ENCODE measurements at places on chromosomes 3 and 15. TPM values are rescaled to one million over a fixed set of nuclear protein-coding genes. Genes with fewer than 3 reads are reported as not detected.
A peak's percentile ranks its signal among the peaks of the same experiment; 100 is the strongest.

PPIB gene
- total RNA-seq, result 746 TPM

GRCh38 chr15:80766275-80766674, 12.9 kb upstream of the CEMIP start:
- H3K27me3 ChIP-seq, result no peaks in the 10 kb centered on the region
- H3K4me3 ChIP-seq, result no peak overlapping the region
- DNase-seq, result no peak
- H3K36me3 ChIP-seq, result no peaks in the 10 kb centered on the region
- H3K4me1 ChIP-seq, result no peaks in the 10 kb centered on the region
- H3K27ac ChIP-seq, result no peak overlapping the region

DNA sequence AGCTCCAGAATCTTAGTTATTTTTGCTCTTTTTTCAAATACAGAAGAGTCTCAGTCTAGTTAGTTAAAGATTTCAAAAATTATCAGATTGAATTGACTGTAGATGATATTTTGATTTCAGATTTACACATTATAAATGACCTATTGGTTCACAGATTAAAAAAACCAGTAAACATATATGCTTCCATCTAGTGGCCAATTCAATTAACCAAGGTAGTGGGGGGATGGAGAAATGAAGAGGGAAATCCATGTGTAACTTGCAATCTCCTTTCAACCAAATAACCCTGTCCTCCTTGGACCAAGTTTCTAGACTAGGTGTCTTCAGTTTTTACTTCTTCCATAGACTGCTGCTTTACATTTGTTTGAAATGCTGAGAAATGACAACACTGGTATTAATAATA, 789.8 kb downstream of the ROBO1 start:
- H3K27me3 ChIP-seq, result no peaks in the 10 kb centered on the region
- no peak for DNase-seq
- H3K4me1 ChIP-seq, result peaks cover 40% of the 10 kb centered on the region
- H3K27ac ChIP-seq, result no peak overlapping the region

DNA sequence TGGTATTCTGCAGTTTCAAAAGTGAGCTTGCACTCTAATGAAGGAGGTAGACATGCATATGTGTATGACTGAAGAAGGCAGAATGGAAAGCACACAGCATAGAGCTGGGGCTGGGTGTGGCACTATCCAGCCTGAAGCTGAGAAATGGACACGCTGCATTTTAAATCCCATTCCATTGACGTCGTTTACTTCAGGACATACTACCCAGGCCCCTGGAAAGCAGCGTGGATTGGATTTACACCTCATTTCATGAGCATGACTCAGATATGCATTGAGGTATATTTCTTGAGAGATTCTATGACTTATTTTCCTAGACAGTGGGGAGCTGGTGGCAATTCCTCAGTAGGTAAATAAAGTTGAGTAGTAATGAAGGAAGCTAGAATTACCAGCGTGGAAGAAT, 101.4 kb downstream of the ABI3BP start:
- no peak for DNase-seq
- peaks cover 13% of the 10 kb centered on the region for H3K36me3 ChIP-seq
- peaks cover 2% of the 10 kb centered on the region for H3K4me1 ChIP-seq
- no peak overlapping the region for H3K4me3 ChIP-seq

GRCh38 chr3:171321559-171322360, 138.4 kb downstream of the TNIK start:
- no peak overlapping the region for H3K4me3 ChIP-seq
- DNase-seq, result no peak
- no peaks in the 10 kb centered on the region for H3K27me3 ChIP-seq
- peak overlapping the region; percentile 33 for H3K27ac ChIP-seq

- H3K27ac ChIP-seq, result no peak overlapping the region
- no peaks in the 10 kb centered on the region for H3K27me3 ChIP-seq
- H3K36me3 ChIP-seq, result no peaks in the 10 kb centered on the region
- H3K4me1 ChIP-seq, result peaks cover 14% of the 10 kb centered on the region
- DNase-seq, result no peak
- no peak overlapping the region for H3K4me3 ChIP-seq
Measured at GRCh38 chr3:25094932-25095685, 333.0 kb upstream of the RARB start.

DNA sequence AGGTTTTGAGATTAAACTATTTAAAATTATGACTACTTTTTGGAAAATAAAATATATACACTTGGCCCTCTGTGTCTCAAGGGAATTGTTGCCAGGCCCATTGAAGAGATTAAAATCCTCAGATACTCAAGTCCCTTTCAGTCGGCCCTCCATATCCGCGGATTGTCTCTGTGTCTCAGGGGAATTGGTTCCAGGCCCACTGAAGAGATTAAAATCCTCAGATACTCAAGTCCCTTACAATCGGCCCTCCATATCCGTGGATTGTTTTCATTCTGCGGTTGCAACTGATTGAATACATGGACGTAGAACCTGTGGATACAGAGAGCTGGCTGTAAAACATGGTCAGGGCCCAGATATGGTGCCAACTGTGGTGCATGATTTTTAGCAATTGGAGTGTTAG, 15.7 kb upstream of the LRCH3 start:
- DNase-seq, result no peak
- H3K36me3 ChIP-seq, result peaks cover 59% of the 10 kb centered on the region
- no peak overlapping the region for H3K27ac ChIP-seq
- H3K4me1 ChIP-seq, result no peaks in the 10 kb centered on the region
- H3K27me3 ChIP-seq, result no peaks in the 10 kb centered on the region

DNA sequence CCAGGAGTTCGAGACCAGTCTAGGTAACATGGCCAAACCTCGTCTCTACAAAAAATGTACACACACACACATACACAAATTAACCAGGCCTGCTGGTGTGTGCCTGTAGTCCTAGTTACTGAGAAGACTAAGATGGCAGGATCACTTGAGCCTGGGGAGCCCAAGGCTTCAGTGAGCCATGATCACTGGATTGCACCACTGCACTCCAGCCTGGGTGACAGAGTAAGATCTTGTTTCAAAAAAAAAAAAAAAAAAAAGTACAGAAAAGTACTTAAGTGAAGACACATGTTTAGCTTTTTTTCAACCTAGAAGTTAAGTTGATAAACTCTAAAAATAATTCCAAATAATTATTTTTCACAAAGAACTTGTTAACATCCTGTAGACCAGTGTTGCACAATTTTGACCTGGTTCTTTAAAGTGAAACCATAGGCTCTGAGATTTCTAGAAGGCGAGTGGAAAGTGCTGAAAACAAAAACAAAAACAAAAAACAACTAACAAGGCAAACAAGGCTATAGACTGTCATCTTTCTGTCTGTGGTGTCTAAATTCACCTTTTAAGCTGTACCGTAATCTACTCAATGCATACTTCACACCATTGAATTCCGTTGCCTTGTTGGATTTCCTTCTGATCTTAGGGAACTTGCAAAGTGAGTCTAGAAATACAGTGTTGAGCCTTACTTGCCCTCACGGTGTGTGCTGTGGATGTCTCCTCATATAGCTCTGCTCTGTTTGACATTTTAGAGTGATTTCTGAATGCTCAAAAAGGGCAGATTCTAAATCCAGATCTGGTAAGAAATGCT, 63.5 kb downstream of the CHST2 start:
- no peak overlapping the region for H3K4me3 ChIP-seq
- H3K27ac ChIP-seq, result no peak overlapping the region
- no peaks in the 10 kb centered on the region for H3K4me1 ChIP-seq
- no peak for DNase-seq

- H3K4me3 ChIP-seq, result no peak overlapping the region
- no peaks in the 10 kb centered on the region for H3K4me1 ChIP-seq
- no peak overlapping the region for H3K27ac ChIP-seq
- H3K36me3 ChIP-seq, result no peaks in the 10 kb centered on the region
Measured at GRCh38 chr3:108017587-108017986, 73.2 kb downstream of the CD47 start.

DNA sequence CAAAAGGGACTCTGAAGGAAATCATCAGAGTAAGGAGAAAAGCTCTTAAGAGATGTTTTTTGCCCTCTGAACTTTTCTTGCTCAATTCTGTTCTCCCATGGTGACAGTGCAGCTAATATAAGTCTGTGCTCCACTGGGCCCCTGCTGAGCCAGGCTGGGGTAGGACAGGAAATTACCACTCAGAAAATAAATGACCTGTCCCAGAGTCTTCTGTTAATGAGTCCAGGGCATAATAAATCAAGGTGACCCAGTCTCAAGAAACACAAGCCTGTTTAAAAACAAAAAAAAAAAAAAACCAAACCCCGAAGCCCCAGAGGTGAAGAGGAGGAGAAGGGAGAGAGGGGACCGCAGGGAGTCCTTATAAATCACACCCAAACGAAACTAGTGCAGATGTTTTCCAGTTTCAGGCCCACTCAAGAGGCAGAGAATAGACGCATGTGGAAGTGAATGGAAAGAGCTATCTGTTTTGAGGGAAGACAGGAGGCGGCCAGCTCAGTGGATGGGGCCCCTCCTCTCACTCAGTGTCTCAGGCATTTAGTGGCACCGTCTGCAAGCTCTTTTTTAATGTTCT, 59.8 kb upstream of the BOC start:
- H3K27me3 ChIP-seq, result no peaks in the 10 kb centered on the region
- DNase-seq, result no peak
- no peak overlapping the region for H3K4me3 ChIP-seq

- DNase-seq, result no peak
- peak overlapping the region; percentile 94 for H3K4me3 ChIP-seq
- peaks cover 33% of the 10 kb centered on the region for H3K4me1 ChIP-seq
- H3K27ac ChIP-seq, result peak overlapping the region; percentile 46
Measured at GRCh38 chr3:171459137-171459941, 866 bp downstream of the TNIK start.

GRCh38 chr3:115111632-115112031, 35.5 kb downstream of the ZBTB20 start:
- peaks cover 2% of the 10 kb centered on the region for H3K4me1 ChIP-seq
- H3K4me3 ChIP-seq, result no peak overlapping the region
- no peaks in the 10 kb centered on the region for H3K27me3 ChIP-seq
- peaks cover 8% of the 10 kb centered on the region for H3K36me3 ChIP-seq
- no peak for DNase-seq

- no peaks in the 10 kb centered on the region for H3K27me3 ChIP-seq
- H3K4me1 ChIP-seq, result peaks cover 8% of the 10 kb centered on the region
- no peak overlapping the region for H3K4me3 ChIP-seq
- no peak for DNase-seq
- peaks cover 62% of the 10 kb centered on the region for H3K36me3 ChIP-seq
- no peak overlapping the region for H3K27ac ChIP-seq
Measured at GRCh38 chr3:194439881-194440550, 41.0 kb upstream of the GP5 start.

DNA sequence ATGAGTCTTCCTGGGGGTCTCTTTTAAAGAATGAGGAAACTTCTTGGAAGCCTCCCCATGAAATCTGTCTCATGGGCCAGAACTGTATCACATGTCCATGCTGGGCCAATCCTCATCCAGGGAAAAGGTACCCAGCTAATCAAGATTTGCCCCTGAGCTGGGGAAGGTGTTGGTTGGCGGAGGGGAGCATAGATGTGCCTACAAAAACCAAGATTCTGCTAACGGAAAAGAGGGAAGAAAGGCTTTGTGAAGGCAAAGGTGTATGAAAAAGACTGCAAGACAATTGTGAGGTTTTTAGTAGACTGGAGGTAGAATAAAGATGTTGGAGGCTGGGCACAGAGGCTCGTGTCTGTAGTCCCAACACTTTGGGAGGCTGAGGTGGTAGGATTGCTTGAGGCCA, 18.5 kb upstream of the BLM start:
- H3K27me3 ChIP-seq, result no peaks in the 10 kb centered on the region
- H3K4me3 ChIP-seq, result no peak overlapping the region
- no peaks in the 10 kb centered on the region for H3K4me1 ChIP-seq
- no peak overlapping the region for H3K27ac ChIP-seq

DNA sequence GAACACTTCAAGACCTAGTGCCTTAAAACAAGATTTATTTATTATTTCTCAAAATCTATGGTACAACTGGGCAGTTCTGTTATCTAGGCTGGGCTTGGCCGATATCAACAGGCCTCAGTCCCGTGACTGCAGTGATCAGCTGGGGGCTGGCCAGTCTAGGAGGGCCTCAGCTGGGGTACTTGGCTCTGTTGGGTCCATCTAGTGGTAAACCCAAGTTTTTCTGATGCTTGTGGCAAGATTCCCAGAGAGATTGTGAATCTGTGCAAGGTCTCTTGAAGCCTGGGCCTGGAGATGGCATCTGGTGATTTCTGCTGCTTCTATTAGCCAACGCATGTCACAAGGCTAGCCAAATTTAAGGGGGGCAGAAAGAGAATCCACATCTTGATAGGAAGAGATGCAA, 482.4 kb upstream of the SGO1 start:
- no peaks in the 10 kb centered on the region for H3K4me1 ChIP-seq
- no peak for DNase-seq

- no peak overlapping the region for H3K4me3 ChIP-seq
- peaks cover 2% of the 10 kb centered on the region for H3K27me3 ChIP-seq
- no peak overlapping the region for H3K27ac ChIP-seq
- H3K36me3 ChIP-seq, result no peaks in the 10 kb centered on the region
- H3K4me1 ChIP-seq, result no peaks in the 10 kb centered on the region
Measured at GRCh38 chr15:53209396-53210042, 419.4 kb upstream of the ONECUT1 start.

DNA sequence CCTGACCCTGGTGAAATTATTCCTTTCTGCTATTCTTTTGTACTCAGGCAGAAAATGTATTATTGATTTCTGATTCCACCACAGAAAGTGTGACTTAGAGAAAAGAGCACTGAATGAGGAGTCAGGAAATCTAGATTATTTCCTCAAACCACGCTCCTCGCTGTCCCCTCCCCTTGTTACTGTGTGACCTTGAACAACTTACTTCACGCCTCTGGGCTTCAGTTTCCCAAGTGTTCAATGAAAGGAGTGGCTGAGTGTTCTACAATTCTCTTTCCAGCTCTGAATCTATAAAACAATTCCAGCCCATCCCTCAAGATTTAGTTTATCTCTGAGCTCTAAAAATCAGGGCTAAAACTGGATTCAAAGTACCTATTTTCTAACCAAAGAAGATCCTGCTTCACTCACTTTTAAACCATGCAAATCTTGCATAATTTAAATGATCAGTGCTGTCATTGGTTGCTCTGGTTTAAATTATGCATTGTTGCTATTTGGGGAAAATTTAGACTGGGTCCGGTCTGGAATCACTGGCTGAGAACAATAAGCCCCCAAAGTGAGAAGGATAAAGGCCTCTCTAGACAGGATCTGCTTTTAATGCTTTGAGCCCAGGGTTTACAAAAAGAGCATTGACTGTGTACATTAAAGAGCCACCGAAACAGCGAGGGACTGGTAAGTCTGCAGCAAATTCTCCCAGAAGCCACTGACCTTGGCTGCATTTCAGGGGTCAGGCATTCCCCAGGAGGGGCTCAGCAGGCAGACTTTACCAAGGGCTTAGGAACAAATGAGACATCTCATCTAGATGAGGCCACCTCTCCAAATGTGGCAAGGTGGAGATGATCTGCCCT, 3.2 kb downstream of the TNIK start:
- H3K36me3 ChIP-seq, result no peaks in the 10 kb centered on the region
- H3K4me3 ChIP-seq, result peak overlapping the region; percentile 94
- DNase-seq, result no peak
- H3K27me3 ChIP-seq, result no peaks in the 10 kb centered on the region

DNA sequence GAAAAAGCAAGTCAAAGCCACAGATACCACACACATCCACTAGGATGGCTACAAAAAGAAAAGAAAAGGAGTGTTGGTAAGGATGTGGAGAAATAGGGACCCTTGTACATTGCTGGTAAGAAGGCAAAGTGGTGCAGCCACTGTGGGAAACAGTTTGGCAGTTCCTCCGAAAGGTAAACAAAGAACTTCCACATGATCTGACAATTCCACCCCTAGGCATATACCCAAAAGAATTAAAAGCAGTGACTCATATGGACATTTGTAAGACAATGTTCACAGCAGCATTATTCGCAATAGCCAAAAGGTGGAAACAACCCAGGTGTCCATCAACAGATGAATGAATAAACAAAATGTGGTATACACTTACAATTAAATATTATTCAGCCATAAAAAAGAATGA, 22.2 kb upstream of the GMPPB start:
- no peak overlapping the region for H3K27ac ChIP-seq
- H3K27me3 ChIP-seq, result no peaks in the 10 kb centered on the region
- peaks cover 38% of the 10 kb centered on the region for H3K4me1 ChIP-seq
- DNase-seq, result no peak
- peaks cover 13% of the 10 kb centered on the region for H3K36me3 ChIP-seq

All from osteocyte (in vitro differentiated cells).